Stimulated activated CD4-positive, alpha-beta T cell treated with anti-CD3 and anti-CD28 coated beads, Interleukin-2, amount 100 ng/mL, for 24 hours (primary cell): ENCODE measurements at places on chromosomes 3 and 15.

GRCh38 chr3:173930251-173930650 is 532.7 kb downstream of the NLGN1 start:
- DNase-seq, result no peak

- DNase-seq, result no peak
Measured at GRCh38 chr3:125125821-125126245, 70.0 kb upstream of the HEG1 start.

- no peak for DNase-seq
Measured at GRCh38 chr3:190516416-190516815, 2.5 kb downstream of the IL1RAP start.

DNA sequence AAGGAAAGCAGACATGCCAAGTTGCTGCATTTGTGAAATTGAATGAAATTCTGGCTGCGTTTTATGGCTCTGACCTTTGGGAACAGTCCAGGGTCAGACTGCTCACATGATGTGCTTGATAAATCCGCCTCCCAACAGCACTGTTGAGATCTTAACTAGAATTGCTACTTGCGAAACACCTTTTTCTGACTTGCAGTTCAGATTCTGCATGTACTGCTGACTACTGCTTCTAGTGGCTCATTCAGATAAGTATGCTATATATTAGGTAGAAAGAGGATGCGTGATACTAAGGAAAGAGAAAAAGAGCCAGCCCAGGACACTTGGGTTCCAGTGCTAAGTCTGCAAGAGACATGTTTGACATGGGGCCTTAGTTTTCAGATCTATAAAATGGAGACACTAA is 129.4 kb downstream of the LPP start:
- DNase-seq, result no peak

DNA sequence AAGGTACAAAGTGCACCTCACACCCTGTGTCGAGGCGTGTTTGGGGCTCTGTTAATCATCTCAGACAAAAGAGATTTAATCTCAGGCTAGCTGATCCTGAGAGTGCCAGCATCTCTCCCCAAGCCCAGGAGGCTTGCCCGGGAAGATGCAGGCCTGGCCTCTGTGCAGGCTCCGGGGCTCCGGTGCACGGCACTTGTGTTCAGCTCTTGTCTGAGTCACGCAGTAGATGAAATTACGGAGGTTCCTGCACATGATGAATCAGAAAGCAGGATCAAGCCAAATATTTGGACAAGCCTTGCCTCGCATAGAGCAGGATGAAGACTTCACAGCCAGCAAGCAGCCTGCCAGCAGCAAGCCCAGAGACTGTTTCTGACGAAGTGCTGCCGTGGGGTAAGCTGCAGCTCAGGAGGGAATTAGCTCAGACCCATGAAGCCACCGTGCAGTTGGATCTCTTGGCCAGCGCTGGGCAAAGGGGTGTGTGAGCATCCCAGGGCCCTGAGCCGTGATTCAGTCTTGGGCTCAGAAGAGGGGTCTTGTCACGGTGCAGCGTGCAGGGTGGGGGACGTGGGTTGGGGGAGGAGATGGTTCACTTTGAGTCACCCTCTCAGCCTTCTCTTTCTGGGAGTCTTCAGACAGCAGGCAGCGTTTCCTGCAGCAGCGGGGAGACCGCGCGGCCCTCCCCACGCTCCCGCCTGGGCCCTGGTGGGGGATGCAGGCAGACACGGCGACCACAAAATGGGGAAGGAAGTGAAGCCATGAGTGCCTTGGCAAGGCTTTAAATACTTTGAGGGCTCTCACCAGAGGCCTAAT is 89.2 kb upstream of the MEF2A start:
- no peak for DNase-seq

GRCh38 chr3:17747174-17747889 is 4.9 kb upstream of the TBC1D5 start:
- DNase-seq, result no peak

DNA sequence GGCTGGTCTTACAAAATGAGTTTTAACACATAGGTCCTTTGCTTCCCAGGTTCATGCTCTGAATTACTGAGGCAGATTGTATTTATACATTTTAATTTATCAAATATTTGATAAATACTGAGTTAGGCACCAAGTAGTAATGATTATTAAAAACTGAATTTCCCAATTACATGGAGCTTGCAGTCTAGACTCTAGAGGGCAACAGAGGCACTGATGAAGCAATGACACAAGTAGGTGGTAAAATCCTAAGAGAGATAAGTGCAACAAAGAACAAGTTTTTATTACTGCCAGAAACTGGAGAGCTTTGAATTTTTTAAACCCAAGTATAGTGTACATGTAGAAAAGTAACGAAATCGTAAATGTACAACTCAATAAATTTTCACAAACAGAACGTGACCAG is 406.2 kb upstream of the RARB start:
- DNase-seq, result no peak

GRCh38 chr3:127729556-127730056 is 56.9 kb downstream of the ABTB1 start:
- DNase-seq, result no peak

- no peak for DNase-seq
Measured at GRCh38 chr15:41561777-41562145, 2.7 kb downstream of the TYRO3 start.

- DNase-seq, result no peak
Measured at GRCh38 chr15:68154923-68155559, 50.1 kb downstream of the CALML4 start.

DNA sequence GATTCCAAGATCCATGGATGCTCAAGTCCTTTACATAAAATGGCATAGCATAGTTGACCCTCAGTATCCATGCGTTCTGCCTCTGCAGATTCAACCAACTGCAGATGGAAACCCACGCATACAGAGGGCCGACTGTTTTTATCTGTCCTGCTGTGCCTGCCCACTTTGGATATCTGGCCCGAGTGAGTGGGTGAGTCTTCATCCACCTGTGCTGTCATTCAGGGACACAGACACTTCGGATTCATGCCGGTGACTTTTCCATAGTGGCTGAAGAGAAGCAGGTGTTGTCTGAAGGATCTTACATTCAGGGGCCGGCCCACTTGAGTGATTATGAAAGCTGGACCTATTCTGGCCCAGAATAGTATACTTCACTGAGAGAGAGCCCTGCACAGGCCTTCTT is 85.1 kb downstream of the RYR3 start:
- DNase-seq, result no peak

DNA sequence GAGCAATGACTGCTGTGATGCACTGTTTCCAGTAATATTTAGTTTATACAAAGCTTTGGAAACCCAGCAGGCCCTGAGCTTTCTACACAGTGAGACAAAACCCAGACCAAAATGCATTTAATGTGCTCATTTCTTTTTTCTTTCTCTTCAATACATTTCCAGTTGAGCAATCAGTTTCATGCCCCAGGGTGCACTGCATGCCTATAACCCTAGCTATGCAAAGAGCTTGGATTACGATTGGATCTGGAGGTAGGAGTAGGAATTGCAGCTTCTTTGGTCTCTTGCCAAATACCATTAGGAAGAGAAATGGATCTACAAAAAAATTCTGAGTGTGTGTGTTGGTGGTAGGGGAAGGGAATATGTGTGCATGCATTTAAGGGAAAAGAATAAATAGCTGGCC is 1001.4 kb downstream of the SQOR start:
- DNase-seq, result no peak

DNA sequence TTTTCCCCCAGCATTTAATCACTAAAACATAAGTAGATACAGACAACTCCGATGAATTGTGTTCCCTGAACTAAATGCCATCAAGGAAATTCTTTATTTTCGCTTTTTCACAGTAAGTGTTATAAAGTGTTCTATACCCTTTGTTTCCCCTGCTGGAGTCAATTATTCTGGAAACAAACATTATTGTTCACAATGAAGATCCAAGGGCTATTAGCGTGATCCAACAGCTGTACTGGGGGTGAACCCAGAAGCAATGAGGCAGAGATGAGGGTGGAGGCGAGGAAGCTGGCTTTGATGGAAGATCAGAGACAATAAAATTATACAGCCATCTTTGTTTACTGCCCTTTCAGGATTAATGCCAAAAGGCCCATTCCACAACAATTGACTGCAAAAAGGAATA is 250.3 kb upstream of the IGF1R start:
- no peak for DNase-seq

GRCh38 chr3:23368731-23369130 is 165.6 kb downstream of the UBE2E2 start:
- DNase-seq, result no peak

- no peak for DNase-seq
Measured at GRCh38 chr3:42934111-42934510, 28.2 kb downstream of the ZNF662 start.

- no peak for DNase-seq
Measured at GRCh38 chr3:3855056-3855455, 55.8 kb downstream of the LRRN1 start.

GRCh38 chr3:49500205-49500731 is 30.2 kb downstream of the DAG1 start:
- no peak for DNase-seq

GRCh38 chr3:297585-297984 is 101.0 kb downstream of the CHL1 start:
- DNase-seq, result no peak

GRCh38 chr3:15610082-15610759 is 8.7 kb downstream of the BTD start:
- DNase-seq, result no peak

DNA sequence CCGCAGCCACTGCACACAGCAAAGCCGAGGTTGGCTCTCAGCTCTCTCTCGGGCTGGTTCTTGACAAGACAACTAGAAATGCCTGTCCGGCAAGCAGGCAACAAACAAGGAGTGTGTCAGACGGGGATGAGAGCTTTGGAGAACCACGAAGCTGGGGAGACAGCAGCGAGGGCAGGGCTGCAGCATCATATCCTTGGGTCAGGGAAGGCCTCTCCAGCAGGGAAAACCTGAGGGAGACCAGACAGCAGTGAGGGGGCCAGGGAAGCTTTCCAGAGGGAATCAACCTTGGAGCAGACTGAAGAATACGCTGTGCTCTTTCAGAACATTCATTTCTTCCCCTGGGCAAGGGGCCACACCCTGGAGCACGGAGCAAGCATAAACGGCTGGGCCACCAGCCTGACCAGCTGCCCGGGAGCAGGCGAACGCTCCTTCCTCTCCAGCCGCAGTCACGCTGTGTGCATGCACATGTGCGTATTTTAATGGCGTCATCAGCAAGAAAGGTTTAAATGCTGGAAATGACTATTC is 58.7 kb downstream of the CHSY1 start:
- no peak for DNase-seq
